Fibroblast of villous mesenchyme (primary cell): ENCODE measurements at places on chromosomes 2 and 18. TPM values are rescaled to one million over a fixed set of nuclear protein-coding genes. Genes with fewer than 3 reads are reported as not detected.

The HOXD12 gene
- total RNA-seq = not detected in 2 replicates

The DUSP11 gene
- 31.2 and 38.4 TPM in 2 replicates for total RNA-seq

The MBD5 gene
- total RNA-seq = 20.6 and 35.0 TPM in 2 replicates

The IL36G gene
- not detected in 2 replicates for total RNA-seq

The LYG2 gene
- total RNA-seq = not detected in 2 replicates

The SLC25A12 gene
- total RNA-seq = 21.3 and 25.5 TPM in 2 replicates

GRCh38 chr2:2112416-2113105 lies 218.5 kb downstream of the MYT1L start:
- no peak for DNase-seq

GRCh38 chr2:26971911-26972786 lies 1.7 kb downstream of the MAPRE3 start:
- DNase-seq = no peak

GRCh38 chr18:46567196-46567595 lies 89.8 kb downstream of the LOXHD1 start:
- no peak for DNase-seq

DNA sequence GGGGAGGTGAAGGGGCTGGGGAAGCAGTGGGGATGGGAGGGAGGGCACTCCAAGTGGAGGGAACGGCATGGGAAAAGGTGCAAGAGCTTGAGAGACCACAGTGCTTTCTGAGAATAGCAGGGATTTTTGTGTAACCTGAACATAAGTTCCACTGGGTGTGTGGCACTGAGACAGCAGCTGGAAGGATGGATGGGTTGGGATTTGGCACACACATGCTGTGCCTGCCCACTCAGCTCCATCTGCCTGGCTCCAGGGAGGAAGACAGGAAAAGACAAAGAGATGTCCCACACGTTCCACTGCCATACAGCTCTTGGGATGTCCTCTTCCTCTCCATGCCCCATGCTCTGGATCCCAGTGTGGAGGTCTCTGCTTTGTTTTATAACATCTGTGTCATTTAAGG lies 114.1 kb upstream of the TEX51 start:
- DNase-seq = no peak

- DNase-seq = peak; percentile 93
Measured at GRCh38 chr2:8803658-8804379, 33.6 kb downstream of the KIDINS220 start.

GRCh38 chr2:106095478-106096298 lies 98.4 kb downstream of the UXS1 start:
- no peak for DNase-seq

DNA sequence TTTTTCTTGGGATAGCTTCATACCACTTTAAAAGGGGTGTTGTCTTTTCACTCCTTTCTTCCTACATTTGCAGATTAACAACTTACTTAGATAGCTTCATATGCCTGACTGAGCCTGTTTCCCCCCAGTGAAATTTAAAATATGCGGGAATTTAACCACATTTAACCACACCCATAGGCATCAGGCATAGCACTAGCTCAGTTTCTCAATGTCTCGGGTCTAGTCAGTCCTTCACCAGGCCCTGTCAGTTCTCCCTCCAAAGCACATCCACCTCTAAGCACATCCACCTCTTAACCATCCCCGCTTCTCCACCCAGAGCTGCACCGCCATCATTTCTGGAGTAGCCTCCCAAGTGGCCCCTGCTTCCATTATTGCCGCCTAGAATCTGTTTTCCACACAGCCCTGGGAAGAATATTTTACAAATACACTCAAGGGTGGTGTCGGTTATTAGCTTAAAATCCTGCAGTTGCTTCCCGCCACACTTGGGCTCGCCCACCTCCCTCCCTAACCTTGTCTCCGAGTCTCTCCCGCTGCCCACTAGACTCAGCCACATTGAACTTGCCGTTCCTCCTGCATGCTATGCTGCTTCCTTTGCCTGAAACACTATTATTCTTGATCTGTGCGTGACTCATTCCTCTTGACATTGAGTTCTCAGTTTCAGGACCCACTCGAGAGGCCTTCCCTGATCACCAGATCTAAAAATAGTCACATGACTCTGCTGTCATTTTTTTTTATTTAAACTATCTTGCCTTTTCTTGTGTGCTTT lies 68.3 kb downstream of the SPTBN1 start:
- DNase-seq = peak; percentile 80

DNA sequence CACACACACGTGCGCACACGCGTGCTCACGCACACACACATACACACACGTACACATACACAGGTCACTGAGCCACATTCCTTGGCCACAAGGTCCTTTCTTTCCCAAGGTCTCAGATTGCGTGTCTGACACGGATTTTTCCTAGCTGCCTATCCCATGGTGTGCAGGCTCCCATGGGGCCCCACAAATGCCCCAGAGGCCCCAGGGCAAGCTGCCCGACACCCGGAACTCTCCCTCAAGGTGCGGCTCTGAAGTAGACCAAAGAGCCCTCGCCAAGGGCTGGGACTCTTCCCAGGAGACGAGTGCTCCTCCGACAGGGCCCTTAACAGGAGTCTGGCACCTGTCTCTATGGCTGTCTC lies 46.7 kb downstream of the SDC1 start:
- no peak for DNase-seq

DNA sequence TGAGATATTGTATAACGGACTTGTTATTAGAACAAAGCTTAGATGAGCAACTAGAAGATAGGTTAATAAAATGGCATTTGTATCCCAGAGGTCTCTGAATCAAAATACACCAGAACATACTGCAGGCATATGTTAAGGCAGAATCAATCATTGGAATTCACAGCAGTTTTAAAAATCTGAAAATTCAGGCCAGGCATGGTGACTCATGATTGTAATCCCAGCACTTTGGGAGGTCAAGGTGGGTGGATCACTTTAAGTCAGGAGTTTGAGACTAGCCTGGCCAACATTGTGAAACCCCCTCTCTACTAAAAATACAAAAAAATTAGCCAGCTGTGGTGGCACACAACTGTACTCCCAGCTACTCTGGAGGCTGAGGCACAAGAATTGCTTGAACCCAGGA lies 405.2 kb downstream of the ZEB2 start:
- DNase-seq = no peak

- peak; percentile 87 for DNase-seq
Measured at GRCh38 chr18:58793361-58793760, 71.3 kb upstream of the ZNF532 start.

GRCh38 chr2:216031960-216032689 lies 18.8 kb upstream of the MREG start:
- peak; percentile 75 for DNase-seq

GRCh38 chr2:168449419-168449818 lies 6.7 kb upstream of the CERS6 start:
- no peak for DNase-seq

DNA sequence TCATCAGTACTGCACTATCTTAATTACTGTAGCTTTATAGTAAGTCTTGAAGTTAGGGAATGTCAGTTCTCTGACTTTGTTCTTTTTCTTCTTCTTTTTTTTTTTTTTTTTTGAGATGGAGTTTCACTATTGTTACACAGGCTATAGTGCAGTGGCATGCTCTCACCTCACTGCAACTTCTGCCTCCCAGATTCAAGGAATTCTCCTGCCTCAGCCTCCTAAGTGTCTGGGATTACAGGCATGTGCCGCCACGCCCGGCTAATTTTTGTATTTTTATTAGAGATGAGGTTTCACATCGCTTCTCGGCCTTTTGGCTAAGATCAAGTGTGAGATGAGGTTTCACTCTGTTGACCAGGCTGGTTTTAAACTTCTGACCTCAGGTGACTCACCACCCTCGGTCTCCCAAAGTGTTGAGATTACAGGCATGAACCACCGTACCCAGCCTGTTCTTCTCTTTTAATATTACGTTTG lies 41.9 kb upstream of the TANC1 start:
- DNase-seq = peak; percentile 66

- DNase-seq = no peak
Measured at GRCh38 chr2:8403876-8404275, 278.0 kb upstream of the ID2 start.
